ENCODE measurements at places on chromosomes 2 and 18.

- DNase-seq, result no peak
Measured at GRCh38 chr2:219609149-219609750, 11.6 kb downstream of the STK11IP start.

- no peak for DNase-seq
Measured at GRCh38 chr2:138432971-138433370, 68.6 kb upstream of the SPOPL start.

- DNase-seq, result no peak
Measured at GRCh38 chr2:179455172-179455524, 190.5 kb upstream of the SESTD1 start.

GRCh38 chr2:174335988-174336500, 1.3 kb downstream of the SP9 start:
- DNase-seq, result no peak
